ENCODE measurements at places on chromosomes 11 and 22. TPM values are rescaled to one million over a fixed set of nuclear protein-coding genes. Genes with fewer than 3 reads are reported as not detected.

Gene TNRC6B
- polyA plus RNA-seq = 5.6 TPM

Gene ALG8
- polyA plus RNA-seq = 48.4 TPM

Gene DNAJB7
- polyA plus RNA-seq = not detected

Gene PLAAT3
- polyA plus RNA-seq = 0.20 TPM

DNA sequence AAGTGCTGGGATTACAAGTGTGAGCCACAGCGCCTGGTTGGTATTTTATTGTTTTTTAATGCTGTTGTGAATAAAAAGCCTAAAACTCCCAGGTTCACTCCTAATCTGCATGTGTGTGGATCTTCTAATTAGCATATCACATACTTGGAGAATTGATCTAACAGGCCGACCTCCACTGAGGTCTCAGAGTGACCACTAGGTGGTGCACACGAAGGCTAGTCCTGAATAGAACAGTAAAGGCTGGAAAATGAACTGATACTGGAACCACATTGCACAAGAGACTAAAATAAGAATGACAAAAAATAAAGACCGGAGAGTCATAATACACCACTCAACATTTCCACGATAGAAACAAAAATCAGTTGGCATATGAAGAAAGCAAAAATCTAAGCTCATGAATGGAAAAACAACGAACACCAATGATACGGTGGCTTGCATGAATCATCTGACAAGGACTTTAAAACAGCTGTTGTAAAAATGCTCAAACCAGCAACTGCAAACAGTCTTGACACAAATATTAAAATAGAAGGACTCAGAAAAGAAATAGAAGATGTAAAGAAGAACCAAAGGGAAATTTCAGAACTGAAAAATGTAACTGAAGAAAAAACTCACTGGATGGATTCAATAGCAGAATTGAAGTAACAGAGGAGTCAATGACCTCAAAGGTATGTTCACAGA, 19.2 kb downstream of the PIM3 start:
- no peak for DNase-seq
- no peak overlapping the region for H3K27ac ChIP-seq
- H3K27me3 ChIP-seq = peaks cover 20% of the 10 kb centered on the region

DNA sequence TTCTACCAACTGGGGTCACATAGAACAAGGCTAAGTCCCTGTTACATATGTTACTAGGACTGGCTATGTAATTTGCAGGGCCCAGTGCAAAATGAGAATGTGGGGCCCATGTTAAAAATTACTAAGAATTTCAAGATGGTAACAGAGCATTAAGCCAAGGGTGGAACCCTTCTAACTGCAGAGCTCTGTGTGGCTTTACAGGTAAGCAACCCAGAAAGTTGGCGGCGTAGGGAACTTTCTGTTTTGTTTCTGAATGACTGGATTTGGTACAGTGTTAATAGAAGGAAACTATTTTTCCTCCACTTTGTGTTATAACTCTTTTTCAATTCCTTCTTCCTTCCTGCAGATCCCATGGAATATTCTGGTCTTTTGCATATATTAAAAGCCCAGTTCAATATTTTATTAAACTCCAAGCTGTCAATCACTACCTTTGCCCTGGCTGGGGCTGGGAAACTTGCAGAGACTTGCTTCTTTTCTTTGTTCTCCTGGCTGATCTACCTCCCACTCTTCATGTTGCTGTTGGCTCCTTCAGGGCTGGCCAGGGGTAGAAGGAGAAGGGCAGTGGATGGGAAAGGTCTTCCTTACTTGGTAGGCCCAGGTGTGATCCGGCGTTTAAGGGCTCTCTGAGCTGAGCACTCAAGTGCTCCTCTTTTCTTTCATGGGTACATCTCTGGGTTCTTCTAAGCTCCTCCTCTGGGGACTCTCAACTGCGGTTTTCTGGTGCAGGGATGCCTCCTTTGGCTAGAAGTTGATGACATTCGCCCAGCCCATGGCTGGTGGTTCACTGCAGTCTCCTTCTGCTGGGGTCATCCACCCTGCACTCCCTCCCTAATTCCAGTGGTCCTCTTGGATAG, 67.7 kb downstream of the SNX19 start:
- H3K36me3 ChIP-seq = no peaks in the 10 kb centered on the region
- peaks cover 36% of the 10 kb centered on the region for H3K4me1 ChIP-seq
- H3K27me3 ChIP-seq = no peaks in the 10 kb centered on the region
- peak overlapping the region; percentile 96 for H3K27ac ChIP-seq

- no peak overlapping the region for H3K27ac ChIP-seq
- H3K4me3 ChIP-seq = no peak overlapping the region
- peaks cover 4% of the 10 kb centered on the region for H3K4me1 ChIP-seq
- no peaks in the 10 kb centered on the region for H3K36me3 ChIP-seq
- DNase-seq = no peak
These were observed 27.5 kb upstream of the SMIM35 start for GRCh38 chr11:118114266-118114665.

DNA sequence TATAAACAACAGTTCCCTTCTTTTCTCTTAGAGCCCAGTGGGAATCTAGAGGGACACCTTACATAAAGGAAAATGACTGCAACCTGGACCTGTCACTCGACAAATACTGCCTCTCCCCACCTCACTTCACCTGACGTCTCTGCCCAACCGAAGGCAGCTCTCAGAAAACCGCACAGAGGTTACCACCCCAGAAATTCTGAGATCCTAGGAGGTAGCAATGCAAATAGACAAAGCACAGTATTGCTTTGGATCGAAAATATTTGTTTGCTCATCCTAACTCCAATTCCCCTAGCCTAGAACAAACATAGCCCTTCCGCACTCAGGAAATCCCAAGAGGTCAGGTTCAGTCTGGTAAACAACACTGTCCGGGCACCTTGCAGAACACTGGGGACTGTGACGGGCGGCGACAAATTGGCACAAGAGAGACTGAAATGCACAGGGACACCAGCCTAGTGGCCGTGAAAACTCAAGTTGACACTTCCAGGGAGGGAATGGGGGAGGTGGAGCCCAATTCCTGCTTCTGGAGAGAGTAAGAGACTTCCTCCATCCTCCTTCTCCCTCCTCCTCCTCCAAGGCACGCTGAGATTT, 420 bp upstream of the TRIM44 start:
- H3K4me1 ChIP-seq = peaks cover 18% of the 10 kb centered on the region
- peak overlapping the region; percentile 83 for H3K27ac ChIP-seq

GRCh38 chr11:30091737-30092136, 74.9 kb upstream of the KCNA4 start:
- H3K27me3 ChIP-seq = no peaks in the 10 kb centered on the region
- H3K4me1 ChIP-seq = no peaks in the 10 kb centered on the region
- no peaks in the 10 kb centered on the region for H3K36me3 ChIP-seq
- DNase-seq = no peak
- H3K4me3 ChIP-seq = no peak overlapping the region

DNA sequence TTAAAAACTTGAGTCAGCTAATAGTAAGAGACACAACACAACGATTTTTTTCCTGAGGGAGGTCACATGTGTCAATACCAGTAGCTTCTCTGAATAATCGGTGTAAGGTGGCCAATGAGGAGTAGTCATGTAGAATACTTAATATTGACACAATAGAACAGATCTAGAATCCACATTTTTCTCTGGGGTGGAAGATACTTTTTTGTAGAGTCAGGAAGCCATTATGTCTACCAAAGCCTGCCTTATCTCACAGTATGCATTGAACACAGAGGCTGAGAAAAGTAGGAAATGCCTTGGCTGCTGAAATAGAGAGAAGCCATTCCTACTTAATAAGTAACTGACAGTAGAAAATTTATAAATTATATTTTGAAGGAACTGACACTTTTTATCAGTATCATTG, 725.0 kb downstream of the METTL15 start:
- H3K4me3 ChIP-seq = no peak overlapping the region
- no peak for DNase-seq
- no peaks in the 10 kb centered on the region for H3K36me3 ChIP-seq
- H3K27ac ChIP-seq = no peak overlapping the region

- peaks cover 24% of the 10 kb centered on the region for H3K4me1 ChIP-seq
- peaks cover 16% of the 10 kb centered on the region for H3K36me3 ChIP-seq
- DNase-seq = peak; percentile 90
- H3K27me3 ChIP-seq = no peaks in the 10 kb centered on the region
- H3K27ac ChIP-seq = peak overlapping the region; percentile 87
- peak overlapping the region; percentile 45 for H3K4me3 ChIP-seq
These were observed 19.7 kb downstream of the SLC37A2 start for GRCh38 chr11:125082611-125083311.

DNA sequence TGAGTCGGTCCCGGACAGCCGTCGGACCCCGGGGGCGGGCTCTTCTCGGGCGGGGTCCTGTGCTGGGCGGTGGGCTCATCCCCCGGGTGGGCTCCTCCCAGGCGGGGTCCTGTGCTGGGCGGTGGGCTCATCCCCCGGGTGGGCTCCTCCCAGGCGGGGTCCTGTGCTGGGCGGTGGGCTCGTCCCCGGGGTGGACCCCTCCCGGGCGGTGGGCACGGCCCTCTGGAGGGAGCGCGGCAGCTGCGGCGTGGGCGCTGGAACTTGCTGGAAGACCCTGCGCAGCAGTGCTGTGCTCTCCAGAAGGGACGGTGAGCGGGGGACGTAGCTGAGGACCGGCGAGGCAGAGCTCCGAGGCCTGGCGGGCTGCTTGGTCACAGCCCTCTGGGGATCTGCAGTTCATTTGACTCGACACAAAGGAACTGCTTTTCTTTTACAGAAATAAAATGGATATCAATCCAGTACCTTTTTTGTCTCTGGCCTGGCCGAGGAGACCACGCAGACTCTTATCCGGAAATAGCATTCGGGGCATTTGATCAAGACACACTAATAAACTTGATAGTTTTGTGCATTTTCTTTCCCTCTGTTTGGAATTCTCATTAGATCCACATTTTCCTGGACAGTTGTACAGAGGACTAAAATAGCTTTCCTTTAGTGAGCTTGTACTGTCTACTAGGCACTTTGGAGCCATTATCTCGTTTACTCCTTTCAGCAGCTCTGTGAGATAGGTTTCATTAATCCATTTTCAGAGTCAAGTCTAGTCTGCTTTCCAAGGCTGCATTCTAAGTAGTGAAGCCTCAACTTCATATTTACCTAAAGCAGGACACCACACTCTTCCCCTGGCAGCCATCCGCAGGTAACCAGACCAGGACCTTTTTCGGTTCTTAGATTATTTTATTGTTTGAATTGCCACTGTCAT, 812 bp downstream of the JAM3 start:
- no peaks in the 10 kb centered on the region for H3K36me3 ChIP-seq
- peak overlapping the region; percentile 75 for H3K4me3 ChIP-seq
- H3K27me3 ChIP-seq = peaks cover 3% of the 10 kb centered on the region
- no peak for DNase-seq
- H3K27ac ChIP-seq = no peak overlapping the region
- H3K4me1 ChIP-seq = no peaks in the 10 kb centered on the region

- H3K4me1 ChIP-seq = no peaks in the 10 kb centered on the region
- no peak overlapping the region for H3K4me3 ChIP-seq
- no peak overlapping the region for H3K27ac ChIP-seq
These were observed 42.7 kb downstream of the SGSM1 start for GRCh38 chr22:24848559-24849168.

DNA sequence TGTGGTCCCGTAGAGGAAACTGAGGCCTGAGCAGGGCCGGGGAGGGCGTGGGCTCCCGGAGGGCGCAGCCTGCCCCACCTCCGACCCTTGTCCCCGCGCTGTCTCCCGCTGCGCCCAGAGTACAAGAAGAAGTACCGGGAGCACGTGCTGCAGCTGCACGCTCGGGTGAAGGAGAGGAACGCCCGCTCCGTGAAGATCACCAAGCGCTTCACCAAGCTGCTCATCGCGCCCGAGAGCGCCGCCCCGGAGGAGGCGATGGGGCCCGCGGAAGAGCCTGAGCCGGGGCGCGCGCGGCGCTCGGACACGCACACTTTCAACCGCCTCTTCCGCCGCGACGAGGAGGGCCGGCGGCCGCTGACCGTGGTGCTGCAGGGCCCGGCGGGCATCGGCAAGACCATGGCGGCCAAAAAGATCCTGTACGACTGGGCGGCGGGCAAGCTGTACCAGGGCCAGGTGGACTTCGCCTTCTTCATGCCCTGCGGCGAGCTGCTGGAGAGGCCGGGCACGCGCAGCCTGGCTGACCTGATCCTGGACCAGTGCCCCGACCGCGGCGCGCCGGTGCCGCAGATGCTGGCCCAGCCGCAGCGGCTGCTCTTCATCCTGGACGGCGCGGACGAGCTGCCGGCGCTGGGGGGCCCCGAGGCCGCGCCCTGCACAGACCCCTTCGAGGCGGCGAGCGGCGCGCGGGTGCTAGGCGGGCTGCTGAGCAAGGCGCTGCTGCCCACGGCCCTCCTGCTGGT, 1.9 kb downstream of the NLRP6 start:
- H3K36me3 ChIP-seq = no peaks in the 10 kb centered on the region
- no peak for DNase-seq
- H3K4me1 ChIP-seq = no peaks in the 10 kb centered on the region

- no peaks in the 10 kb centered on the region for H3K36me3 ChIP-seq
- no peak within 1 kb of the TSS for H3K4me3 ChIP-seq
- H3K4me1 ChIP-seq = peaks cover 36% of the 10 kb centered on the region
- DNase-seq = no peak
These were observed at the start of gene MYEOV for GRCh38 chr11:69293819-69294505. Gene MYEOV, plus strand, starts transcription at chr11:69294155. Its CDS starts 1,200 bp downstream, at chr11:69295355.

DNA sequence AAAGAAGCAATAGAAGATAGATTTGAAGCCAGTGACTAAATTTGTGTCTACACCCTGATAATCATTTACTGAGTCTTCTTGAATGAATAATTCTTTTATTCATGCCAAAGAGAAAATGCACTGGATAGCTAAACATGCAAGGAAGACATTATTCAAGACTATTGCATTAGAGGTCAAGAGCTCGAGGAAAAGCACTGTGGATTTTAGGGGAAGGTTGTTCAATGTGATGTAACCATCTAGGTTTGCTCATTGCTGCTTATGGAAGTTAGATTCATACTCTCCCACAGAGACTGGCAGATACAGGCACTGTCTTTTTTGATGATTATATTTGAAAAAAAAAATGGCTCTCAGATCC, 682.1 kb downstream of the KCNA4 start:
- no peak overlapping the region for H3K4me3 ChIP-seq
- DNase-seq = no peak
- no peak overlapping the region for H3K27ac ChIP-seq
- H3K27me3 ChIP-seq = no peaks in the 10 kb centered on the region
- no peaks in the 10 kb centered on the region for H3K4me1 ChIP-seq

DNA sequence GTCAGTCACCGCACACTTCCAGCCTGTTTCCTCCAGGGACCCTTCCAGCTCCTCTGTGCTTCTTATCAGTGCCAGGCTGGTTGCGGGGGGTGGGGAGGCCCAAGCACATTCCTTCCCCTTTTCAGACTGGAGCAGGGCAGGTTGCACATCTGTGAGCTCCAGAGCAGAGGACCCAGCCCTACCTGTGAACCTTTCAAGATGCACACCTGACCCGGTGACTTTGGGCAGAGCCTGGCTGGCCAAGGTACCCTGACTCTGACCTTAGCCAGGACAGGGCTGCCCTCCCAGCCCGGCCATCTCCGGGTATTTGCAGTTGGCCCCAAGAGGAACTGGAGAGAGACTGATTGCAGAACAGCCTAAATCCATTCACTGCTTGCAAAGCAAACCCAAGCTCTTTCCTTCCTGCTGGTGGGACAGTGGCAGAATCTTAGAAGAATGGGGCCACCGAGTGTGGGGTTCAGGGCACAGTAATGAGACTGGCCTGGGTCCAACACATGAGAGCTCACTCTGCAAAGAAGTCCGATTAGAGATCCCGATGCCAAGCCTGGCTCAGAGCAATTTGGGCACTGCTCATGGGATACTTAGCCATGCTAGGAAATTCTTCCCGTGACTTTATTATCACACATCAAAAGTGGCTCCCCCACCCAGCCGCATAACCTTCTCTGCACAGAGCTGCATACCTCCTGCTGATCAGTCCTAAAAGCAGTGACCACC, 64.7 kb upstream of the CCND1 start:
- DNase-seq = no peak
- peaks cover 14% of the 10 kb centered on the region for H3K27me3 ChIP-seq
- H3K4me3 ChIP-seq = no peak overlapping the region
- no peaks in the 10 kb centered on the region for H3K36me3 ChIP-seq

Data from keratinocyte (primary cell).